ENCODE measurements at places on chromosomes 12 and 14.

GRCh38 chr12:128586451-128587029 is 237.2 kb downstream of the SLC15A4 start:
- no peak for DNase-seq

DNA sequence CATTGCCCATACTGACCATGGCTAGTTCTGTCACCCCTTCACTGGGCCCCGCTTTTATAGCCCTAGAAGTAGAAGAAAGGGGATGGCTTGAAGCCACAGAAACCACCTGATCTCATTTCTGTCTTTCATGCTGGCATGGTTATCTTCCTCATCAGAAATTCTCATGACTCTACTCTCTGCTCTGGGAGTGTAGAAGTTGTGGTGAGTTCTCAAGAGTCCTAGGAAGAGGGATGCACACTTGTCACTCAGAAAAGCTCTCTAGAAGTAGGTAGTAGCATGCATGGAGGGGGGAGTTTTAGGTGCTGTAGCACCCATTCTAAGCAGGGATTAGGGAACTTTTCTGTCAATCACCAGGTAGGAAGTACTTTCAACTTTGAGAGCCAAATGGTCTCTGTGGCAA is 6.1 kb upstream of the CMA1 start:
- no peak for DNase-seq

DNA sequence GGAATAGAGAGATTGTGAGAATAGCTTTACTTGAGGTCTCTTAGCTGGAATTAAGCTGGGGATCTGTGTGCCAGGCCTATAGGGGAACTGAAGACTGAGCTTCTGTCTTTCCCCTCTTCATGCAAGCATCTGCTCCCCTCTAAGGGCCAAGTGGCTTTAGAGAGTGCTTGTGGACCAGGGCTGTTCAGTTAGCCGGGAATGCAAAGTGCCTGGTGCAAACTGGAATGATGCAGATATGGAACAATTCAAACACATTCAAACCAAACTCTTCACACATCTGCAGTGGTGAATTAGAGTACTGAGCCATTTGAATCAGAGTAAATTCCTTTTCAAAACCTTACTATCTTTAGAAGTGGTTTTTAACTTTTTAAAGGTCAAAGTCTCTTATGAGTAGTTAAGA is 99.0 kb downstream of the LIN7A start:
- DNase-seq: no peak

GRCh38 chr12:106771425-106771824 is 3.1 kb upstream of the RIC8B start:
- no peak for DNase-seq

GRCh38 chr12:80709811-80710726 is 2.6 kb downstream of the MYF6 start:
- no peak for DNase-seq

DNA sequence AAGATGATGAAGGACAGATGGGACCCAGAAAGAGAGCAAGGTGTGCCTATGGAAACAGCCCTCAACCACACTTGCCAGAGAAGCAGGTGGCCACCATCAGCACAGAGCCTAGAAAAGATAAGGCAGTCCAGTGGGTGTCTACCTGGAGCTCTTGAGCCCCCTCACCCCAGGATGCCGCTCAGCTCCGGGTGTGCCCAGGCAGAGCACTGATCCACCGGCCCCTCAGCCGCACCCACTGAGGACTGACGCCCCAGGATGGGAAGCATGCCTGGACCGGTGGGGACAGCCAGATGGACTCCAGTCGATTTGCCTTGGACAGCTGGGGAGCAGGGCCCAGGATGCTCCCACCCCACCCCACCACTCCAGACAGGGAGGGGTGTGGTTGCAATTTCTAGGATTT is 15.1 kb upstream of the ZFP36L1 start:
- no peak for DNase-seq

Data from NK-92 treated with Interleukin-12 subunit alpha and Interleukin-12 subunit beta, amount 100 ng/mL, for 24 hours (cell line).